ENCODE measurements at places on chromosomes 3 and 15.
A peak's percentile ranks its signal among the peaks of the same experiment; 100 is the strongest.

DNA sequence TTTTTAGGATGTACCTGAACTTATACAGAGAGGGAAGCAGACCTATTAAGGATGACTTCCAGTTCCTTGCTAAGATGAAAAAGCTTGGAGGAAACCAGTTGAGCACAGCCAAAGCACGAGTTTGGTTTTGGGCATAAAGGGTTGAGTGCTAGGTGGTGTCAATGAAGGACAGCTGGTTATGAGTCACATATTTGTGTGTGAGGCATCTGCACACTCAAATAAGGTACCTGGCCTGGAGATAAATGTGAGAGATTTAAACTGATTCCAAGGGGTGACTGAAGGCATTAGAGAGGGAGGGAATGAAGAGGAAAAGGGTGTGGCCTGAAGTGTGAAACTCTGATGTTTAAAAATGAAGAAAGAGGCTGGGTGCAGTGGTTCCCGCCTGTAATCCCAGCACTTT is 486.7 kb downstream of the DIPK2A start:
- no peak for DNase-seq

DNA sequence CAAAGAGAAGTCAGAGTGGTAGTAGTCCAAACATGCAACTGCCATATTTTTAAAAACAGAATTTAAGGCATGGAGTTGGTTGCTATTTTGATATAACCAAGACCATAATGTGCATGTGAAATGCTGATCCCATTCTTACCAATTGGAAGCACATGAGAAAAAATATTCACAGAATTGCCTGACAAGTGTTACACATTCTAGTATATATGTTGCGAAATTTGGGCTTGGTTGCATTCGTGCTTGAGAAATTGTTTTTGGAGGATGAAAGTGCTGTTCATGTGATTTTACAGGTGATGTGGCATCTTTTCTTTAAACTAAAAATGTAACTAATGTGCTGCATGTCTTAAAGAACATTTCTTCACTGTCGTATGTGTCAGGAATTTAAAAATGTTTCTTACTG is 199.7 kb downstream of the CHL1 start:
- peak; percentile 46 for DNase-seq

DNA sequence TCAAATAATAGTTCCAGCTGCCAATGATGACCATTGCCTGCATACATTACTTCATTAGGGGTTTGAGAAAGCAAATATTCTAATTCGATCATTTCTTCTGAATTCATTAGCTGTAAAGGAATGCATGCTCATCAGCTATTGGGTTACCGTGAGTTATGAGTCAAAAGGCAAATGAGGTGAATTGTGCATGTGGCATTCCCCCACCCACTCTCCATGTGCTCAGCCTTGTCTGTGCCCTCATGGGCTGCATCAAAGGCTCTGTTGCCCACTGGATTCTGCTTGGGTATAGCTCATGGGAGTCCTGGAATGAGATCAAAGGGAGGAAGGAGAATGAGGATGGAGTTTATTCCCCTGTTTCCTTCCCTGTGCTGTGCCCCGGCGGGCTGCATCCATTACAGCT is 99.3 kb upstream of the CHRNA7 start:
- no peak for DNase-seq

DNA sequence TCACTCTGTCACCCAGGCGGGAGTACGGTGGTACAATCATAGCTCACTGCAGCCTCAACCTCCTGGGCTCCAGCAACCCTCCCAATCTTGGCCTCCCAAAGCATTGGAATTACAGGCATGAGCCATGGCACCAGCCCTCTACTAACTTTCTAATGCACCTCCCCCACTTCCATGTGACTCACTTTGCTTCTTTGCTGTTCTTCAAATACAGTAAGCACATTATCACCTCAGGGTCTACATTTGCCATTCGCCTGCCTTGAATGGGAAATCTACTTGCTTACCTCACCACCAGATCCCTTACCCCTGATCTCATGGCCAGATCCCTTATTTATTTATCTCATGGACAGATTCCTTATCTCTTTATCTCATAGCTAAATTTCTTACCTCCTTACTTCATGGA is 235.3 kb downstream of the KCNMB2 start:
- no peak for DNase-seq

DNA sequence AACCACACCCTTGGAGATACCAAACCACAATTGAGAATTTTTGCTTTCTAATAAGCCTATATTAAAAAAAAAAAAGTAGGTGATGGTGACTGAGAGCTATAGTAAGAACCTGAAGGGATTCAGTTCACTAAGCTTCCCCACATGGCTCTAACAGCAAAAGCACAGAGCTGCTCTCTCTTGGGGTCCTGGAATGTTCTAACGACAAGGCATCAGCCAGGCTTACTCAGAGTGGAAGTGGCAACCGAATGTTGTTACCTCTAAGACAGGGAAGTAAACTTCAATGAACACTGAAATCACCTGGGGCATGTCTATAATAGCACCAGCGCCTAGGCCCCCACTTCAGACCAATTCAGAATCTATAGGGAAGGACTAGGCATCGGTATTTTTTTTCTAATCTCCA is 397.7 kb downstream of the MAGI1 start:
- DNase-seq = no peak

DNA sequence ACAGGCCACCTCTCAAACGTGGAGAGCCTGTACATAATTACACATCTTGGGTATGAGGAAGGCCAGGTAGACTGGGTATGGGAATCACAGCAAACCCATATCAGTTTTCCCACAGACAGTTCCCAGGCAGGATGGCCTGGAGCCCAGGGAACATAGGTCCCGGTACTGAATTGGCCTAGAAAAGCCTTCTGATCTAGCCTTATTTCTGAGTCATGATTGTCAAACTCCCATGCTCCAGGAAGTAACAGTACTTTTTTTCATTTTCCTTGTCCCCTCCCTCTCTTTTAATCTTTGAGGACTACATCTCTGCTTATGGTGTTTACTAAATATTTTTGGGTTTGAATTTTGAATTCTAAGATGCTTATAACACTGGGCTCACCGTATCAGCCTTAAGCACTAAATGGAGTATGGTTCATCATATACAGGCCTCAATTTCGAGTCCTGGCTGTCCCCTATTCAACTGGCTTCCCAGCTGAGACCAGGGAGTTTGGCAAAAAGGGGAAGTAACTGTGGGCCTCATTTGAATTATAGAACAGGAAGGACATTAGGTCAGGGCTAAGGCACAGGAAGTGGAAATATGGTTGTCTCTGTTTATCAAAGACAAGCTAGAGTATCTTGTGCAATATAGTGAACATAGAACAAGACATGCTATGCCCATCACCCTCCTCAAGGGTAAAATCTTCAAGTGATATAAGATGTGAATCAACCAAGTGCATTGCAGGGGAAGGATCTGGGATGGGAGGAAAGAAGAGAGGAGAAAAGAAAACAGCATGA is 494.6 kb downstream of the NTRK3 start:
- no peak for DNase-seq

DNA sequence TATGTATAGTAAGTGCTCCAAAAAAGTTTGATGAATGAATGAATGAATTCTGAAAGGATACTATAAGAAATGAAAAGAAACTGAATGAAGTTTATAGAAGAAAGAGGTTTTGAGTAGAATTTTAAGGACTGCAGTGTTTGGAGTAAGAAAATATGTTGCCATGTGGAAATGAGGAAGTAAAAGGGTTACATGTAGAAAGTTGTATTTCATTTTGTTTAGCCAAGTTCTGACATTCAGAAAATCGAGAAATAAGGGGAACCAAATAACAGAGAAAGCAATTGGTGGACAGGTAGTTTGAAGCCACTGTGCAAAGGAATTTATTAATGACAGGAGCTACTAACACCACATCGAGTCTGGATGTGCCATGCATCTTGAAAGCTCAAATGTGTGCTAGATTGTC is 200.7 kb downstream of the SATB1 start:
- DNase-seq = no peak

DNA sequence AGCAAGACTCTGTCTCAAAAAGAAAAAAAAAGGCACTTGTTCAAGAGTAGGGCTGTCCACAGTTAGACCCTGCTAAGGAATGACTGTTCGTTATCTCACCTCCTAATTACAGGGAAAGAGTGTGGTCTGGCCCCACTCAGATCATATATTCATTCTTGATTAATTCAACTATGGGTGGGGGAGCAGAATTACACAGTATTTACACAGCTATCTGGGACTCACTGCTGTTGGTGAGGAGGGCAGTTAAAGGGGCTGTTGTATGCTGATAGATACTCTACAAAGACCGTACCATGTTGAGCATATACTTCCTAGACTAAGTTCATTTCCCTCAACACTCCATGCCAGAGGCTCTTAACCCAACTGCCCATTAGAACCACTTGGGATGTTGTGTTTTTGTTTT is 3.8 kb upstream of the ZNF620 start:
- no peak for DNase-seq

- DNase-seq = no peak
Observed at GRCh38 chr3:53030619-53031449, 15.0 kb downstream of the SFMBT1 start.

DNA sequence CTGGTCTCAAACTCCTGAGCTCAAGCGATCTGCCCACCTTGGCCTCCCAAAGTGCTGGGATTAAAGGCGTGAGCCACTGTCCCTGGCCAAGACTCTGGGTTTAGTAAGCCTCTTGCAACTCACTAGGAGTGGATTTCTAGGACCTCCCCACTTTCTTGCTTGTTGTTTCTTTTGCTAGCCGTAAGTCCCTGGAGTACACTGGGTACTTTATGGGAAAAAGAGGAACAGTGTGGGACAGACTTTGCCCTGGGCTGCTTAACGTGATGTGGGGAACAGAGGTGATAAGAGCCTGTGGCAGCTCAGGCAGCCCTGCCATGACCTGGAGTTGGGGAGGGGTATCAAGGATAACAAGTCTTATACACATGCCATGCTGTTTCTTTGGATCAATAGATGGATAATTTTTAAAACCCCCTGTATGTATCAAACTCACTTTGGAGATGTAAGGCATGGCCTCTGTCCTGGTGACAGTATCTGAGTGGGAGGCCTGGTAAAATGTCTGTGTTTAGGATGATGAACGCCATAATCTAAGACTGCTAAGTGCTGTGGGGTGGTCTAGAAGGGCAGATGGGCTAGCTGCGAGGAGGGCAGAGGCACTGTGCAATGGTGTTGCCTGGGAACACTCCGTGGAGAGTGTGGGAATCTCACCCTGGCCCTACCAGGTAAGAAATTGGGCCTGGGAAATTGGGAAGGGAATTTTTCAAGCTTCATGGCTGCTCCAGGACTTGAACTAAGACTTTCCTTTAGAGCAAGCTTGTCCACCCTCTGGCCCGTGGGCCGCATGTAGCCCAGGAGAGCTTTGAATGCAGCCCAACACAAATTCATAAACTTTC is 54.8 kb downstream of the SMAD3 start:
- no peak for DNase-seq

DNA sequence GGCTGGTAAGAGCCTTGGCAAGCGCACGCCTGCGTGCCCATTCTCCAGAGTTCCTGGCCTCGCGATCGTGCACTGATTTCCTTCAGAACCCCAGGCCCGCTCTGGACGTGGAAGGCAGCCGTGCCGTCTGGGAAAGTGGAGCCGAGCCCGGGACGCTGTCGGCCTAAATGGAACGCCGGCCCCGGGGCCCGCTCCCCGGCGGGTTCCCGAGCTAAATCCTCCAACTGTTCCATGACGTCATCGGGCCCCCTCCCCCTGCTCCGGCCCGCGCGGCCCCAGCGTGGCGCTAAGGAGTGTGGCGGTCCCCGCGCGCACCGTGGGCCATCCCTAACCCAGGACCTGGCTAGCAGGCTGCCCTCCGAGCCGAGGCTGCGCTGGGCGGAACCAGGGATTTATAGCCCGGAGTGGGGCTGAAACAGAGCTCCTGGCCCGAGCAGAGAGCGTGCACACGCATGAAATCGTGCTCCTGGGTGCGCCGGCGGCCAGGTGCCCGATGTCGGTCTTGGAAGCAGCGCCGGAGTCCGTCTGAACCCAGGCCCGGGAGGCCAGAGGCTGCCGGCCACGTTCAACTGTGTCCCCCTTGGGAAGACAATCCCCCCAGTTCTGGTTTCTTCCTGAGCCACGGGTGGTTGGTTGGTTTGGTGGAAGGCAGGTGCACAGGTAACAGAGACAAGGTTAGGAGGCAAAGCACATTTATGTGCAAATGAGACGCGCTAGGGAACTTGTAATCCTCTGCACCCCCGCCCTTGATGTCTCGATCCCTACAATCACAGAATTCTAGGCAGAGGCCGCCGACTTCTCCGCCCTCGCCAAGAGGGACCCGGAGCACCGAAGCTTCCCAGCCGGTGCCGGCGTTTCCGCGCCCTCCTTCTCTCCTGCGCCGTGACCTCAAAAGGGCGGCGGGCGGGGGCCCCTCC is 84.9 kb upstream of the ETV5 start:
- DNase-seq = no peak

GRCh38 chr15:73323956-73324355 is 44.8 kb downstream of the HCN4 start:
- DNase-seq = no peak

GRCh38 chr15:47442371-47442770 is 274.9 kb upstream of the SEMA6D start:
- DNase-seq = no peak

GRCh38 chr3:128404276-128405068 is 62.2 kb downstream of the DNAJB8 start:
- no peak for DNase-seq

GRCh38 chr3:53753518-53754183 is 92.6 kb downstream of the CHDH start:
- no peak for DNase-seq

GRCh38 chr3:76969996-76970615 is 69.8 kb upstream of the ROBO2 start:
- DNase-seq = no peak

- no peak for DNase-seq
Observed at GRCh38 chr3:32819551-32820348, 2.0 kb downstream of the TRIM71 start.

- no peak for DNase-seq
Observed at GRCh38 chr3:124952282-124952855, 17.8 kb upstream of the MUC13 start.

- DNase-seq = no peak
Observed at GRCh38 chr15:85120351-85121113, 138.9 kb downstream of the PDE8A start.

GRCh38 chr3:12750223-12750622 is 8.8 kb downstream of the TMEM40 start:
- peak; percentile 63 for DNase-seq

DNA sequence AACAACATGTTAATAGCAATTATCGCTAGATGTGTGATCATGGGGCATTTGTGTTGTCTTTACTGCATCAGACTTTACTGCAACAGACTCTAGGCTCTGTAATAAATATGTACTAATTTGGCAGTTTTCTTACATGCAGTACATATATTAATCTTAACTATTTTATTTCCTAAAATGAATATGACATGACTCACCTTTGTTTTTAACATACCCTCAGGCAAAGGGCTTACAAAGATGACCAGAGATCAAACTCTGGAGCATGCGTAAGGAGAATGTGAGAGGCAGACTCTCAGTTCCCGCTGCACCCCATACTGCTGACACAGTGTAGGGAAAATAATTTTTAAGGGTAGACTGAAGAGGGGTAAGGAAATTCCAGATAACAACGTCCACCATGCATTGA is 7.2 kb upstream of the FAM174B start:
- DNase-seq = no peak

- DNase-seq = no peak
Observed at GRCh38 chr3:94008253-94008652, 20.1 kb downstream of the STX19 start.

DNA sequence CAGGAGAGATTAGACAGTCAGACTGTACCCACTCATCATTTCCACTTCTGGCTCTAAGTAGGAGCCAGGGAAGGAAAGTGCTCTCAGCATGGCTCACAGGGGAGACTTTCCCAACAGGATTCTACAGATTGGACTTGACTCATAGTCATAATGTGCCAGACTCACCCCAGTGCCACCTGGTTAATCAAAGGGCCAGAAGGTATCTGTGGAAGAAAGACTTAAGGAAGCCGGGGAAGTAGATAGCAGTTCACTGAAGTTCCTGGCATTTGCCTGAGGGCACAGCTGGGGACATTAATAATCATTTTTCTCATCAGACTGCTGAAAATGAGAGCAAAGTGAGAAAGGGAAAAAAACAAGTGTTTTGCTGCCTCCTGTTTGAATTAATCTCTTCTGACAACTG is 717.5 kb downstream of the TUSC7 start:
- DNase-seq = no peak

Measured in fibroblast of gingiva (primary cell).